ENCODE measurements at places on chromosomes 3 and 15.
A peak's percentile ranks its signal among the peaks of the same experiment; 100 is the strongest.

DNA sequence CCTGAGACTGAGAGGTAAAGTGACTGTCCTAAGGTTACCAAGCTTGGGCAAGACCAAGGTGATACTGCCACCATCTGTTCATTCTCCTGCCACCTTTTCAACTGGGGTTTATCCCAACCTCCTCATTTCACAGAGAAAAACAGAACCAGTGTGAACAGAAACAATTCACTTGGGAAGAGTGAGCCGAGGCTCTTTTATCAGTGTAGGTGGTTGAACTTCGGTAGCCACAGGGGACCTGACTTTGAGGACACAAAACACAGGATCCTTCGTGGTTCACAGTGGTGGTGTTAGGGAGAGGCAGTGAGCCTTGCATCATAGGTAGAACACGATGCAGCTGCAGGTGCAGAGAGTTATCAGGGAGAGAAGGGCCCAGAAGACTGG lies 72.8 kb upstream of the ICE2 start:
- DNase-seq: no peak

GRCh38 chr3:168034152-168034928 lies 61.4 kb downstream of the GOLIM4 start:
- DNase-seq: no peak

GRCh38 chr3:16058521-16058920 lies 116.0 kb upstream of the GALNT15 start:
- DNase-seq: no peak

DNA sequence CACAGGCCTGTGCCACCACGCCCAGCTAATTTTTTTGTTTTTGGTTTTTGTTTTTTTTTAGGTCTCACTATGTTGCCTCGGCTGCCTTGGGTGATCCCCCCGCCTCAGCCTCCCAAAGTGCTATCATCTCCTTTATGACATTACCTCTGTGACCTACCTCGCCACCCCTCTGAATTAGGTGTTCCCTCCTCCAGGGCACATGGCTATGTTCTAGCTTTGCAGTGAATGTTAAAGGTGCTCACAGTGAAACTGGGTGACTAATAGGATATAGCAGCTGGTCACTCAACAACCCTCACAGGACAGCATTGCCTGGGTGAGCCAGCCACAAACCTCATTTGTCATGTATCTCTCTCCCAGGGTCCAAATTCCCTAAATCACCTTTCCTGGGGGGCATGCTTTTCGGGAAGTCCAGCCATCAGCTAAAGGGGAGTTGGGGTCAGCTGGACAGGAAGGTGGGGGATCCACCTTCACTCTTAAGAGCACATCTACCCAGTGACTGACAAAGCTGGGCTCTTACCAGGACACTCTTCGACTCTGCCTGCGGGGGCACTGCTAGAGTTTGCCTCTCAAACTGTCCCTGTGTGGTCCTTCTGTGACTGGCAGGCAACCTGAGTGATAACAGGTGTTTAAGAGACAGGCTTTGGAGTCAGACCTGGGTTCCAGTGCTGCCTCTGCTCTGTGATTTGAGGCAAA lies 1.6 kb upstream of the TTLL3 start:
- peak; percentile 75 for DNase-seq

GRCh38 chr15:40266828-40267304 lies 16.0 kb downstream of the ANKRD63 start:
- peak; percentile 28 for DNase-seq

Data from activated CD4-positive, alpha-beta T cell treated with anti-CD3 and anti-CD28 coated beads for 48 hours (primary cell).